CD4-positive, alpha-beta T cell treated with Interleukin-6 at 100 ng/mL for 8 hours (primary cell): ENCODE measurements at places on chromosomes 2 and 18.
A peak's percentile ranks its signal among the peaks of the same experiment; 100 is the strongest.

DNA sequence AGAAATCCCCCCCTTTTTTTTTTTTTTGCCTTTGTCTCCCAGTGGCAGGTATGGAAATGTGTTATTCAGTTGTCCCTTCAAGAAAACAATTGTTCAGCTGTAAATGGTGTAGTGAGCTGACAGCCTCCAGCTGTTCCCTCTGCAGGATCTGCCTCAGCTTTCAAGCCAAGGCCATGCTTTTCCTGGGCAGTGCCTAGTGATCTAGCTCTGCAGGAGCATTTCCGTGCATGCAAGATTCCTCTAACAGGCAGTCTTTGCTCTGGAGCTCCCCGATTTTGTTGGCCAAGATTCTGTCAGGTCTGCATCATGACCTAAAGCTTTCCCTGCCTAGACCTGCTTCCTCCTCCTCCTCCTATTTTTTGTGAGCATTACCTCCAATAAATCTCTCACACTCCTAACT, 300.7 kb upstream of the UBE2E3 start:
- DNase-seq = no peak

- no peak for DNase-seq
Observed at GRCh38 chr2:188403676-188404075, 112.0 kb downstream of the GULP1 start.

DNA sequence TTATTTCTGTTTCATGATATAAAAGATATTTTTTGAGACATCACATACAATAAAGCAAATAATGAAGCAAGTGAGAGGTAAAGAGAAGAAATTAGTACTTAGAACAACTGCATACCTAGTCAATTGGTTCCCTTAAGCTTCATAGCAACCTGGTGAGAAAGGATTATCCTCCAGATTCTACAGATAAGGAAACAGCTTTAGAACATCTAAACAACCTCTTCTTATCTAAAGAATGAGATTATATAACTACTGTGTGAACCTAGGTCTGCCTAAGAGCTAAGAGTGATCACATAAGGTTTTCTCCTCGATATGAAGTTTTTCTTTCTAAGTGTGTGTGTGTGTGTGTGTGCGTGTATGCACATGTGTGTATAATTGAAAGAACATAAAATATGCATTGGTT, 265.1 kb downstream of the NOL4 start:
- DNase-seq = no peak

- DNase-seq = no peak
Observed at GRCh38 chr2:172460780-172461201, 33.4 kb downstream of the ITGA6 start.

DNA sequence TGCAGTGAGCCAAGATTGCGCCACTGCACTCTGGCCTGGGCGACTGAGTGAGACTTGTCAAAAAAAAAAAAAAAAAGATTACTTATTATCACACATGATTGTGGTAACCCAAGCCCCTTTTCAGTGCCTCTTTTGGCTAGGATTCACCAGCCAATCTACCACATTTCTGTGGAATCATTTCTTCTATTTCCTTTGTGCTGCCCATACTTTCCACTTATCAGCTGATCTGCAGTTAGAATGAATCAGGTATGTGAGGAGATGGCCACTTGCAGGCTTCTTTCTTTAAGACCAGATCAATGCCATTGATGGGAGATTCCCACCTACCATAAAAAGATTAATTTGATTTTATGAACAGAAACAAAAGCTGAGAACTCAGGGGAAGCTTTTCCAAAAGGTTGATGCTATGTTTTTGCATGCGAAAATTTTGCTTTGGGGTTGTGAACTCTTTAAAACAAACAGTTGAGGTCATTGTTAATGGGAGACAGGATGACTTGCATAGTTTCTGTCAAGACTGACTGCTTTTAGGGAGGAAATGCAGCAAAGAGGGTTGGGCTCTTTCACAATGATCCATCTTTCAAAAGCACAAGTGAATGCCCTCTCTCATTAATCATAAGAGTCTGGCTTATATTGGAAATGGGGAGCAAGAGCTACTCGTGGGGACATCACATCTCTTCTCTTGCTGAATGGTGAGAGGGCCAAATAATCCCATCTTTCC, 66.9 kb upstream of the CYP26B1 start:
- DNase-seq = no peak

- no peak for DNase-seq
Observed at GRCh38 chr2:28896906-28897305, 2.4 kb downstream of the WDR43 start.

DNA sequence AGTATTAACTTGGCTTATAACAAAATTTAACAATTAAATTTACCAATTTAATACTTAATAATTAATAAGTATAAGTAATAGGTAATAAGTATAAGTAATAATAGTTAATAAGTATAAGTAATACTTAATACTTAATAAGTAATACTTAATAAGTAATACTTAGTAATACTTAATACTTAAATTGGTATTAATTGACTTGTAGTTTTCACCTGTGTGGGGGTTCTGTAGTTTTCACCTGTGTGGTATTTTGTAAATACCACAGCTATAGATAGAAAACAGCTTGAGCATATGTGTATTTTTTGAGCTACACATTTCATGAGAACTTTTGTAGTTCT, 55.4 kb downstream of the MAPRE2 start:
- DNase-seq = no peak

DNA sequence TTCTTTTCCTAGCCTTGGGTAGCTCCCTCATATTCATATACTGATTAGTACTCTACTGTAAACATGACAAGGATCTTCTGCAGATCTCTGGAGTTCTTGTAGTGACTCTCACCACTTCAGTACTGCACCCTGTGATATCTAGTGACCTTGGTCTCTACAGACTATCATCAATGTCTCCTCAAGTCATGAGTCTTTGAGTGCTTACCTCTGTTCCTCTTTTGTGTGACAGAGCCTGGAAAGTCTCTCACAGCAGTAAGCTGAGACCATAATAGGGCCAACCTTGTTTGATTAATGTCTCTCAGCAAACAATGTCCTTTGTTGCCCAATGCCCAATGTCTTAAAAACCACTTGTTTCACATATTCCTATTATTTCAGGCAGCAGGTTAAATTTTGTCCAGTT, 34.2 kb upstream of the BAZ2B start:
- DNase-seq = no peak

DNA sequence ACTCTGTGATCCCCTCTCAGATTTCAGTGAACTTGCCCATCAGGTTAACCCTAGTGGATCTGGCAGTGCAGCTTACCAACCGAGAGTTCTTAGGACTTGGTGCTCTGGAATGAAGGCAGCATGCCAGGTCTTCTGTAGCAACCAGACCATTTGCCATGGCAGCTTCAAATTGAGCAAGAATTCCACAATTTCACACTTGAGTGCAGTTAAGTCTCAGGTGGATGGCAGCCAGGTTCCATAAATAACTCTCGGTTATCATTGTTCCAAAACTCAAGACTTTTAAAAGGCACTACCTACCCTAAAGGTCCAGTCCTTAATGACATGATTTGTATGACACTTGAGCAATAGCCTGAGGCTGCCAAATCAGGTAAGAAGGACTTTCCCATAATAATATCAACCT, 48.1 kb downstream of the GALNT3 start:
- DNase-seq = no peak

DNA sequence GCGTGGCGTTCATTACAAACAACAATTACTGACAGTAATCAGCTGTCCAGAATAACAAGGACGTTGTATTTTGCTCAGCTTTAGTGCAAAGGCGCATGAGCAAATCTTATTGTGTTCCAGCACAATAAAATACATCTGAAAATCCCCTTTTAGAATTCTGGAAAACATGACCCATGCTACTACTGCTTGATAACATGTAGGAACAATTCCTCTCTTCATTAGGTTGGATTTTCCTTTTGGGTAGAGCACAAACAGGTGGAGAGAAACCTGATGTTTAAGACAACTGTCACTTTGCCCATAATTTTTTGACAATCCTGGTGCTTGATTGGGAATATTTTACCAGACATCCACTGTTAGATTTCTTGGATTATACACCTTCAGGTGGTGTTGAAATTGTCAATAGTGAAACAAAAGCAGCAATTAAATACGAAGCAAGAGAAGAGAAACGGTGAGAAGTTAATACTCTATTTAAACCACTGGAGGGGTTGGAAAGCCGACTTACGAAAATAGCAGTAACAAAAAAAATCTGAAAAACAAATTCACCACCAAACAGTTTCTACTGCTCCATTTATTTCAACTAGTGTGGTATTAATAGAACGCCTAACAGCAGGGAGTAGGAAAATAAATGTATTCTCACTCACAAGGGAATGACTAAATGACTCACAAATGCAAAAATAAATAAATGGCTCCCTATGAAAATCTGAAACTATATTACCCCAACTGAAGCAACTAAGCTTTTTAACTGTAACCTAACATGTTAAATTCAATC, 102.7 kb downstream of the CPO start:
- no peak for DNase-seq

GRCh38 chr2:241237949-241238371, 49.5 kb downstream of the ANO7 start:
- DNase-seq = no peak

GRCh38 chr2:59440491-59440890, 1113.0 kb downstream of the BCL11A start:
- no peak for DNase-seq

GRCh38 chr2:15671409-15671808, 79.7 kb downstream of the DDX1 start:
- no peak for DNase-seq

DNA sequence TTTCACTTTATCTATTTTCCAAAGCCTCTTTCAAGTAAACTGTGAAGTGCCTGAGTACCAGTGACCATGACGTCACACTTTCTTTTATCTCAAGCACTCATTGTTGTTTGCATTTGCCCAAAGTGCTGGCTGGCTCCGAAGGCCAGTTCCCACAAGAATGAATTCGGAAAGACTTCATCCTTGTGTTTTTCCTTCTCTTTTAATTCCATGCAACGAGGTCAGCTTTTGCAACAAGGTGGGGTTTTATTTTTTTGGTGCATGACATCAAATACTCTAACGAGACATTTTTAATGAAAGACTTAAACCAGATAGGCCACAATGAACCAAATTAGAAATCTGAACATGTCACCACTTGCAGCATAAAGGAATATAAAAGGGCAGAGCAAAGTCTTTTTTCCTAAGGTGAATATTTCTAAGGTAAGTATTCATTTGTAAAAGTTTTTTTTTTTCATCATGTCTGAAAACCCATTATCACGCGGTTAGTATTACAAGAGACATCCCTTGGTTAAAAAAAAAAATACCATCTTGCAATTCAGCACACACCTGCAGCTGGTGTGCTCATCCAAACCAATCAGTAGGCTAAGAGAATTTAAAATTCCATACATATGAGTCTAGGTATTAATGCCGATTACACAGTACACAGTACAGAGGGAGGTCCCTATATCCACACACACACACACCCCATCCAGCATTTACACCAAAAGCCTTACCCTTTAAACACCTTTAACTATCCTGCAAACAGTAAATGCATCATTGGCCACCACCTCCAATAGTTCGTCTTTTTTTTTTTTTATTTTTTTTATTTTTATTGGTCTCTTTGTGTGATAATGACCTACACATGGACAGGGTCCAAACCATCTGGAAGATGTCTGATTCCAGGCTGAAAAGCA, 2.3 kb downstream of the ARL4C start:
- DNase-seq = peak; percentile 56

DNA sequence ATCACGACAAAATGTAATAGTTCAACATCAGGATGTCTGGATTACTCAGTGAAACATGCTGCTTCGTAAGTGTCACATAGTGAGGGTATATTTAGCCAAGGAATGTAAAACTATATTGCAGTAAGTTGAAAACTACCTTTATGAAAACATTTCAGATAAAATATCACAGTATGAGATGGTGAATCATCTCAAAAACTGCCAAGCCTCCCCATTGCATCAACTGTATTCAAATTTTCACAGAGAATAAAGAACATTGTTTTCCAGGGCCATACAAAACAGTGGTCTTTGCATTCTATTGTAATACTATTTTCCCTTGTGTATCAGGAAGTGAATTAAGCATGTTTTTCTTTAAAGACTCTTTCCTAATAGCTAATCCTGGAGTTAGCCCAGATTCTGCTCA, 47.6 kb upstream of the MSTN start:
- no peak for DNase-seq

DNA sequence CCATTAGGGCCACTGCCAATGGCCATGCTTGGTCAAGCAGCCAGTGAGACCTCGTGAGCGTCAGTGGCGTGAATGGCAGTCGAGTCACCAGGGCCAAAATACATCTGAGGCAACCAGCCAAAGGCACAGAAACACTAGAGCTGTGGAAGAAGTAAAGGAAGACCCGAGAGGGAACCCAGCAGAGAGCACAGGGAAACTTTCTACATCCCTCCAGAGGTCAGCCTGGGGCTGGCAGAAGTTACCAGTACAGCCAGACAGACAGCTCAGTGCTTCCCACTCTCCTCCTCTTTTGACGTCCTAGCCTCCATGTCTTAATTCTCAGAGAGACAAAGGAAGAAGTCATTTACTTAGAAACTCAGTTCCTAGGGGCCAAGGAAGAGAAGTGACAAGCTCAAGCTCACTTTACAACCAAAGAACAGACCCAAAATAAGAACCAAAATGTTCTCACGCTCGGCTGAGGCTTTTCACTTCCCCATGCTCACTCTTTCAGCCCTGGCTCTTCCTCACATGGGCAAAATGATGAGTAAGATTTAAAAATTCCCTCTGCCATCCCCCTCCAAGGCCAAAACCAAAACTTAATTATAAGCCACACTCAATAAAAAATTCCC, 8.7 kb downstream of the CYRIA start:
- DNase-seq = no peak

DNA sequence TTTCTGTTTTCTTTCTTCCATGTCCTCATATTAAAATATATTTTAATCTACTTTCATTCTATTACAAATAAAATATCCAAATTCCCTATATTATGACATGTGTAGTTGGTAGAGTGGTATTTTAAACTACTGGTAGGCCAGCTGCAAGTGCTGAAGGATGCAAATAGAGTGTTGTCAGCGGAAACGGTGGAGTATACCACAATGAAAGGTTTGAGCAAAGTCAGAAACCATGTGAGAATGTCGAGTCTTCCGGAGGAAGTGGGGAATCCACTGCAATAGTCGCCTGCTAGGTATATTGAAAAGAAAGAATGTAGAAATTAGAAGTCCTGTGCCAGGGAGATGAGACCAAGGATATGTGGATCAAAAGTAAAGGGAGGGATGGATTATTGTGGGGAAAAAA, 373.9 kb downstream of the DSEL start:
- no peak for DNase-seq

- no peak for DNase-seq
Observed at GRCh38 chr18:13237073-13237472, 18.5 kb downstream of the LDLRAD4 start.
